ENCODE measurements at places on chromosomes 4 and X. TPM values are rescaled to one million over a fixed set of nuclear protein-coding genes. Genes with fewer than 3 reads are reported as not detected.

The CLTRN gene
- not detected for total RNA-seq

The NDNF gene
- total RNA-seq, result 4.9 TPM

The ALB gene
- not detected for total RNA-seq

The SLC25A43 gene
- total RNA-seq, result 25.5 TPM

DNA sequence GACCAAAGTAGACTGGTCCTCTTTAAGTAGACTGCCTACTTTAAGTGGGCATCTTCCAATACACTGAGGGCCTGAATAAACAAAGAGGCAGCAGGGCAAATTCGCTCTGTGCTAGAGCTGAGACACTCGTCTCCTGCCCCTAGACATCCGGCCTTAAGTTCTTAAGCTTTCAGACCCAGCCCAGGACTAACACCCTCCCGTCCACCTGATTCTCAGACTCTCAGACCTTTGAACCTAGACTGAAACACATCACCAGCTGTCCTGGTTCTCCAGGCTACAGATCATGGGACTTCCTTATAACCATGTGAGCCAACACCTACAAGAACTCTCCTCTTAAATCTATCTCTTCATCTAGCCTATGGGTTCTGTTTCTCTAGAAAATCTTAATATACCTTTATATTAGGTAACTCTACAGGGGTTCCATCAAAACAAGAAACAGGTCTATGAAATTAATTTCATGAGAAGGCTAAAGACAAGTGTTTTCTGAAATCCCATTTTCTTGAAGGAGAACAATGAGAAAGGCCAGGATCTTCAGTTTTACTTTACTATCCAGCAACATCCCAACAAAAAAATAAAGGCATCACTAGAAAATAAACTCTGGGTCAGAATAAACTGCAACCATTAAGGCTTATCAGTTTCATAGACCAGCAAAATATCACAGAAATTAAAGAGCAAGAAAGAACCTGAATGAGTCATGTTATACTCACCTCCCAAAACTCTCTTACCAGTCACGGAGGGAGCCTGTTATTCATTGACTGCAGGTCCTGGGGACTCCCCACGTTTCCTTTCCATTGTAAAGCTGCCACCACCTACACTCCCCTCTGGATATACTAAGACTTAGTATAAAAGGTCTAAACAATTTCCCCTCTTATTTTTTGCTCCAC lies 14.8 kb downstream of the ADGRA3 start:
- no peak for DNase-seq

- no peak for DNase-seq
Measured at GRCh38 chrX:66200855-66201795, 37.1 kb downstream of the HEPH start.

DNA sequence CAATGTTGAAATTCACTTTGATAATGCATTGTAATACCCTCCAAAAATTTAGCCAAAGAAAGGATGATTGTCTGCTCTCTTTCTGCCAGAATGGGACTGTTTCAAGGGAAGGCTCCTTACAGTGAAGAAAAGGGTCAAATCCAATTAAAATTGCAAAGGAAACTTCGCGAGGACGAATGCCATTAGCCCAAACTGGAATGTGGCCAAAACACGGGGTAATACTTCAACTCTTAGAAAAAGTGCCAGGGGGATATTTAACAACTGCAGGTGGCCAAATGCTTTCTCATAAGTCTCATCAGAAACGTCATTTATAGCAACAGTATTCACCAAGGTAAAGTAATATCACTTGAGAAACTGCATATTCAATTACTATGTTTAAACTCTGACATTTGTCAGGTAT lies 29.0 kb downstream of the NKX3-2 start:
- DNase-seq, result no peak

GRCh38 chr4:189843413-189844009 lies 97.2 kb upstream of the FRG1 start:
- no peak for DNase-seq

- no peak for DNase-seq
Measured at GRCh38 chr4:113349430-113349829, 300.0 kb downstream of the ANK2 start.

DNA sequence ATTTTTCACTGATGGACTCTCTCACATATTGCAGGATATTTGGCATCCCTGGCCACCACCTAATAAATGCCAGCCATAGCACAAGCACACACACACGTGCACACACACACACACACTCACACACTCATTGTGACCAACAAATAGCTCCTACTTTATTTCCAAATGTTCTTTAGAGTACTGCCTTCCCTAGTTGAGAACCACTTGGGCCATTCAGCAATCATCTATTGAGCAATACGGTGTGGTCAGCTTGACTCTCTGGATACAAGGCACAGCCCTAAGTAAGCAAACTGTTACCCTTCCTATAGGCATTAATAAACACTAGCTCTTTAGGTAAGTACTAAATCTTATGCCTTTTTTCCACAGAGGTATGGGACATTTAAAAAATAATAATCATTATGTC lies 21.1 kb downstream of the CORIN start:
- DNase-seq, result no peak

DNA sequence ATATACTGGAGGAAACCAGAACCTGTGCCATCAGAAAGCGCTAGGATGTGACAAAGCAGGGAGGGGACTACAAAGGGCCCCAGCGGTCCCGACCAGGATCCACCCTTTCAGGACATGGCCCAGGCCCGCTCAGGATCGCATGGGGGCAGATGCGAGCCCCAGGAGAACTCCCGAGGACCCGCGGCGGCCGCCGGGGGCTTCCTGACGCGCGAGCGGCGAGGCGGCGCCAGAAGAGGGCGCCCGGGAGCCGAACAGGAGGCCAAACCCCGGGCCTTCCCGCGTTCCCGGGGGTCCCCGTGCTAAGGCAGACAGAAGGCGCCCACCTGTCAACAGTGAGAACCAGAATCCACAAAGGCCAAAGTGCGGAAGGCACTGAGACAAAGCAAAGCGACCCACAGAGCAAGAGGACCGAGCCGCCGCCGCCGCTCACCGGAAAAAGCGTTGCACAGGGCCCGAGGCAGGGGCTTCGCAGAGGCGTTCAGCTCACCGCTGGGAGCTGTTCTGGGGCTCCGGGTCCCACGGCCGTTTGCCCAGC lies 7.3 kb upstream of the OPN1LW start:
- peak; percentile 76 for DNase-seq
